ENCODE measurements at places on chromosomes 4 and X.

DNA sequence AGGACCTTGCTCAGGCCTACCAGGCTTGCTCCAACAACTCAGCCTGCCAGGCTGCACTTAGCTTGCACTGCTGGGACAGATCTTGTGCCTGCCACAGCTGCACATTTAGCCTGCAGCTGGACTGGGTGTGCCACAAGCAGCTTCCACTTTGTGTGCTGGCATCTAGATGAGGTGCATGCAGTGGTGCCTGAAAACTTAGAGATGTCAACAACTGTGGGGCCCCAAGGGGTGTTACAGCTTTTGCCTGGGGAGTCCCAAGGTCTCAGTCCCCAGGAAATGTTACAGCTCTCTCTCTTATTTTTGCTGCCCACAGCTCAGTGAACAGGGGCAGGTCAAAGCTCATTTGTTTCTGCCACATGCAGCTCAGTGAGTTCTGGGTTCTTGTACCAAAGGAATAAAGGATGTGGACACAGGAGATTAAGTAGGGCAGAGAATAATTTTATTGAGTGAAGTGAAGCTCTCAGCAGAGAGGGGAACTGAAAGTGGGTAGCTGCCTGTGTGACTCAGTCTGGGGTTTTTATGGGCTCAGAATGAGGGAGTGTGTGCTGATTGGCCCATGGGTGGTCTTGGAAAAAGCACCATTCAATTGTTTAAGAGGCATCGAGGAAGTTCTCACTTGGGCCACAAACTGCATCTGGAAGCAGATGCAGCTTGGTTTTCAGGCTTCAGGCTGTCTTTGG is 828.3 kb downstream of the TECRL start:
- peak; percentile 98 for DNase-seq

GRCh38 chr4:123770884-123771283 is 374.3 kb downstream of the SPRY1 start:
- DNase-seq, result no peak

DNA sequence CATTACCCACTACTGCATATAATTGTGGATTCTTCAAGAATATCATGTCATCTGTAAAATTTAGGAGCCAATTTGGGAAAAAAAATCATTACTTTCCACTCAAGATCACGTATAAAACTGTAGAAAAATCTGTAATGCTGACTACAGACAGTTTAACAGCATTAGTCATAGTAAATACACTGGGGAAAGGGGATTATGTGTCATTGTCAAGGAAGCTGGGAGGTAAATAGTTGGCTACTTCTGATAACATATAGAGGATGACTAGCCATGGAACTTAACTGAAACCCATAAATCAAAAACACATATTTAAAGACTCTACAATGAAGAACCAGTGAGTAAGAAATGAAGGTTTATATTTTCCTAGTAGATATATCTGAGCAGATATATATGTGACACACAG is 1666.4 kb upstream of the IGFBP7 start:
- no peak for DNase-seq

- DNase-seq, result no peak
Observed at GRCh38 chr4:44425614-44426208, 22.9 kb downstream of the KCTD8 start.

DNA sequence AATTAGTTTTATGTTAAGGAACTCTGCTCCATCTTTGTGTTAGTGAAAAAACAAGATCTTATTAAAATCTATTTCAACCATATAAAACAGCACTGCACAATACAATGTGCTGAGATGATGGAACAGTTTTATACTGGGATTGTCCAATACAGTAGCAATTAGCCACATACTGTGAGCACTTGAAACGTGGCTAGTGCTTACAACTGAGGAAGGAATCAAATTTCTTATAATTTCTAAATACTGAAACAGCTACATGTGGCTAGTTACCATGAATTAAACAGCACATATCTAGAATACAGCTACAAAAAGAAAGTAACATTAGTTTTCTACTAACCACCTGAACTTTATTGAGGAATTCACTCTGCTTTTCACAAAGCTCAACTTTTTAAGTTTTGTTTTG is 14.7 kb downstream of the NFXL1 start:
- DNase-seq, result no peak

GRCh38 chr4:102693861-102694260 is 66.9 kb downstream of the MANBA start:
- no peak for DNase-seq

DNA sequence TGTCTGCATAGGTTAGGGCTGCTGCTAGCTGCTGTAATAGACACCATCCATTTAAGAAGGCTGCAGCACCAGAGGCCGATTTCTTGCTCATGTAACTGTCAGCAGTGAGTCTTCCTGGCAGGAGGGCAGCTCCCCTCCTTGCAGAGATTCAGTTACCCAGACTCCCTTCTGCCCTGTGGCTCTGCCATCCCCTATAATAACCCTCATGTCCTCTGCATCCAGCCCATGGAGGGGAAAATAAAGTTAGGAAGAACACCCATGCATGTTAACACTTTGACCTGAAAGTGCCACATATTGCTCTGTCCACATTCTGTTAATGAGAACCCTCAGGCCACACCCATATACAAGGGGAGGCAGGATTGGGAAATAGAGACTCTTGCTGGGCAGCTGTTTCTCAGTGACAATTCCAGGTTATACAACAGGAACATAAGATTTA is 5.4 kb downstream of the STBD1 start:
- peak; percentile 39 for DNase-seq

GRCh38 chr4:70700712-70701111 is 12.4 kb downstream of the UTP3 start:
- no peak for DNase-seq

- DNase-seq, result no peak
Observed at GRCh38 chrX:3695536-3695935, 17.9 kb downstream of the PRKX start.

DNA sequence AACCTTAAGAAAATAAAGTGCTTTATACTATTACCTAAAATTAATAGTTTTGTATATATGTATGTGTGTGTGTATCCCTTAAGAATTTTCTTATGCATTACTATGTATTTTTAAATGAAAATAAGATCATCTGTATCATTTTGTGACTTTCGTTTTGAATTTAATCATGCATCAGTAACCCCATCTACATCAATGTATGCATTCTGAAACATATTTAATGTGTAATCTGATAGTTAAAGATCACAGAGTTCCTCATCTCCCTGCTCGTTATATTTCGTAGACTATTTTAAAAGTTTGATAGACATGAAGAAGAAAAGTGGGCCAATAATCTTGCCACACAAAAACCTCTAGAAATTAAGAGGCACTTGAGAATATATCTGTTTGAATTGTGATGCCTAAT is 7.4 kb downstream of the BMPR1B start:
- DNase-seq, result no peak

GRCh38 chrX:2627272-2627867 is 63.7 kb upstream of the CD99 start:
- no peak for DNase-seq

DNA sequence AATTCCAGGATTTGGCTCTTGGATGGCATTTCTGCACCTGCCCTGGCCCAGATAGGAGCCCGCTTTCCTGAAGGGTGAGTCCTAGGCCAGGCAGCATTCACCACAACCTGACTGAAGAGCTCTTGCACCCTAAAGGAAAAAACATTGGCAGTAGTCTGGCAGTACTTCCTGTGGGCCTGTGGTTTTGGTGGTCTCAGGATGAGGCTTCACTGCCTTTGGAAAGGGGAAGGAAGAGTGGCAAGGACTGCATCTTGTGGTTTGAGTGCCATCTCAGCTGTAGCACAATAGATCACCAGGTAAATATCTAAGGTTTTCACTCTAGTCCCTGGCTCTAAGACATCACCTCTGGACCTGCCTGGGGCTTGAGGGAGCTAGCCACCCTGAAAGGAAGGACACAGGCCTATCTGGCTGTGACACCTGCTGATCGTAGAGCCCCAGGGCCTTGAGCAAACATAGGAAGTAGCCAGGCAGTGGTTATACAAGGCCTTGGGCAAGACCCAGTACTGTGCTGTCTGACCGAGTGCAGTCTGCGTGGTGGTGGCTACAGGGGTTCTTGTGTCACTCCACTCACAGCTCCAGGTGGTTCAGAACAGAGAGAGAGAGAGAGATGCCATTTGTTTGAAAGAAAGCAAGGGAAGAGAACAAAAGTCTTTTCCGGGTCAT is 28.5 kb upstream of the PRRG1 start:
- DNase-seq, result peak; percentile 80

DNA sequence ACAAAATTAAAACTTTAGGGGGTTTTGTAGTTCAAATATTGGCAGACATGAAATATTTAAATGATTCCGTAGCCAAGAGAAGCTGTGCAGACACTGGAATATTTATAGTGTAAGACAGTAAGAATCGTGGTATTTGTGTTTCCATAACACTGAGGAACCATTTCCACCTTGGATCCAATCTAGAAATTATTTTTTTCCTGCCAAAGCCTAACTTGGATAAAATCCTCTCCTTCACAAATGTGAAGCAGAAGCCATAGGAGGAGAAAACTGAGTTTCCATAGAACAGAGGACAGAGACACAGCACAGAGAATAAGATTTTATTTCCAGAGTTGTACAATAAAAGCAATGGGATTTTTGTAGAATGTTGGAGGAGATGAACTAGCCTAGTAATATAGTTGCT is 19.9 kb upstream of the SRPX start:
- DNase-seq, result no peak

- DNase-seq, result no peak
Observed at GRCh38 chrX:17692709-17693346, 44.5 kb upstream of the SCML1 start.

GRCh38 chr4:84366907-84367306 is 132.2 kb downstream of the NKX6-1 start:
- DNase-seq, result no peak

GRCh38 chr4:18698119-18698883 is 676.7 kb upstream of the LCORL start:
- no peak for DNase-seq

DNA sequence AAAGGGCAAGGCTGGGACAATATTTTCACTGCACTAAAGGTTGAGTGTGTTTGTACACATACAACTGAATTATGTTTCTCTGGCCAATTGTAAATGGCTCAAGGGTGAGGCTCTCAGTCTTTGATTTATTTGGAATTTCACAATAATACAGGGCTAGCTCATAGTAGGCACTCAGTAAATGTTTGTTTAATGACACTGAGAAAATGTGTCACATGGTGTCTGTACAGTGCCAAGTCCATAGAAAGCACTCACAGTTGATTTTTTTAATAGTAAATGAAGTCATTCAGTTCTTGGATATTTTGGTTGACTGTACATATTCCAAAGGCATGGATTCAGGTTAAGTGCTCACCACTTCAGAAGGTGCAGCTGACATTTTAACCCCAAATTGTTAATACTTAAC is 176.4 kb downstream of the IL1RAPL2 start:
- no peak for DNase-seq

- DNase-seq, result peak; percentile 90
Observed at GRCh38 chrX:66004928-66005829, 34.7 kb downstream of the VSIG4 start.

DNA sequence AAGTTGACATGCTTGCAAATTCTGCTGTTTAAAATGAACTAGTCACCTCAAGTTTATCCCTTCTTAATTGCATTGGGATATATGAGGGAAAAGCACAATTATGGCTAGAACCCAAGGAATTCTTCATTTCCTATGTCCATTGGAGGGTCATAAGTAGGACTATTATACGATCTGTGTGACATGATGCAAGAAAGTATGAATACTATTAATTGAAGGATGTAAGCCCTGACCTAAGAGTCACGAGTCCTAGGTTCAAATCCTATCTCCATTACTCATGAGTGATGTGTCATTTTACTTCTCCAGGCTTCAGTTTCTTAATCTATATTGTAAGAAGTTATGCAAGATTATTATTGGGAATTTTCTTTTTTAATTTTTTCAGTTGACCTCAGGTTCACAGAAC is 542.9 kb upstream of the GRIA3 start:
- no peak for DNase-seq

DNA sequence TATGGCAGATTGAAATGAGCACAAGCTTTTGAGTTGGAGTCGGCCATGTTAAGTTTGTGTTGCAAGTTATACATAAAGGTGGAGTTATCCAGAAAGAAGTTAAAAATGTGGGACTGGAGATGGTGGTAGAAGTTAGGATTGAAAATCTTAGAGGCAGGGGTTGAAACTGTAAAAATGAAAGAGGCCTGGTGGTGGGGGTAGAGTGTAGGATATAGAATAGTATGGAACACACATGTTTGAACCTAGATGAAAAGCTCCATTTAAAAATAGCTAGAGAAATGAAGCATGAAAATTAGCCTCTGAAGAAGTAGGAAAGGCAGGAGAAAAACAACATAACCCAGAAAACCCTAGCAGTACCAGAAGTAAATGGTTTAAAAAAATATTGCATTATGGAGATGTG is 131.8 kb upstream of the ENPEP start:
- no peak for DNase-seq

DNA sequence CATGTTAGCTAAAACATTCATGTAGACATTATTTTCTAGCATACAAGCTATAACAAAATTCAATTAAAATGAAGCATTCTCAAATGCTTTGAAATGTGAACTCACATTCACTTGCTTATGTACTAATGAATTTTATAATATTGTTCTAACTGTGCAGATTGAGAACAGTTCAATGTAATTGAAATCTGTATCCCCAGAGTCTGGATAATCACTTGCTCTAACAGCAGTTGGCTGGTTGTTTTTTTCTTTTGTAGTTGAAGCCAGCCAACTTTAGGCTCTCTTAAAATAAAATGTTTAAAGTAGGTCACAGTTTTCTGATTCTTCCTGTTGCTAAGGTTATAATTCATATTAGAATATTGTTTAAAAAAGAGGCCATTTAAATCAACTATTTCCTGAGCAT is 438.9 kb downstream of the NAF1 start:
- DNase-seq, result no peak

DNA sequence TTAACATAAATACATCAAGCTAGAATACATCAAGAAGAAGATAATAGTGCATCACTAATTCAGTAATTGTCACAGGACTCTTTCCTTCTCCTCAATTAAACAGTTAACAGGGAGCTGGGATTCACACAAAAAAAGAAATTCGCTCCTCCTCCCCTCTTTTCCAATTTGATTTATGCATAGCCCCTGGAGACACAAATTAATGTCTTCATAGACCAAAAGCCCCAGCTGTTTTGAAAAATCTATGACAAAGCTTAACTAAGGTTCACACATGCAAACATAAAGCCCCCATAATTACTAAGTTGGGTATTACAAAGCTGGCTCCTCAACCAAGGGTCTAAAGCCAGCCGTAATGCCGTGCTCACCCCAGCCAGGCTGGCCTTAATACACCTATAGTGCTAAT is 61.2 kb downstream of the ENOX2 start:
- no peak for DNase-seq
